Hematopoietic multipotent progenitor cell treated with erythropoietin and hydrocortisone succinate and interleukin-3 and kit ligand, for 17 days (in vitro differentiated cells): ENCODE measurements at places on chromosomes 11 and 22.

GRCh38 chr11:120918257-120918656 lies 105.6 kb upstream of the TBCEL start:
- DNase-seq, result no peak

- no peak for DNase-seq
Observed at GRCh38 chr11:94199136-94200130, 70.8 kb downstream of the PANX1 start.

DNA sequence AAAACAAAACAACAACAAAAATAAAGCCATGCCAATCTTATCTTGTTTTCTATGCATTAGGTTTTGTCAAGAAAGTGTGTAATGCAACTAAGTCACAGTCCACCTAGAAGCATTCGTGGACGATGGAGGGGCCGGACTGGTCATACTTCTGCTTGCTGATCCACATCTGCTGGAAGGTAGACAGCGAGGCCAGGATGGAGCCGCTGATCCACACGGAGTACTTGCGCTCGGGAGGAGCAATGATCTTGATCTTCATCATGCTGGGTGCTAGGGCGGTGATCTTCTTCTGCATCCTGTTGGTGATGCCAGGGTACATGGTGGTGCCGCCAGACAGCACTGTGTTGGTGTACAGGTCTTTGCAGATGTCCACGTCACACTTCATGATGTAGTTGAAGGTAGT lies 18.3 kb upstream of the EP300 start:
- no peak for DNase-seq

- no peak for DNase-seq
Observed at GRCh38 chr22:28900379-28900925, 17.1 kb downstream of the ZNRF3 start.

DNA sequence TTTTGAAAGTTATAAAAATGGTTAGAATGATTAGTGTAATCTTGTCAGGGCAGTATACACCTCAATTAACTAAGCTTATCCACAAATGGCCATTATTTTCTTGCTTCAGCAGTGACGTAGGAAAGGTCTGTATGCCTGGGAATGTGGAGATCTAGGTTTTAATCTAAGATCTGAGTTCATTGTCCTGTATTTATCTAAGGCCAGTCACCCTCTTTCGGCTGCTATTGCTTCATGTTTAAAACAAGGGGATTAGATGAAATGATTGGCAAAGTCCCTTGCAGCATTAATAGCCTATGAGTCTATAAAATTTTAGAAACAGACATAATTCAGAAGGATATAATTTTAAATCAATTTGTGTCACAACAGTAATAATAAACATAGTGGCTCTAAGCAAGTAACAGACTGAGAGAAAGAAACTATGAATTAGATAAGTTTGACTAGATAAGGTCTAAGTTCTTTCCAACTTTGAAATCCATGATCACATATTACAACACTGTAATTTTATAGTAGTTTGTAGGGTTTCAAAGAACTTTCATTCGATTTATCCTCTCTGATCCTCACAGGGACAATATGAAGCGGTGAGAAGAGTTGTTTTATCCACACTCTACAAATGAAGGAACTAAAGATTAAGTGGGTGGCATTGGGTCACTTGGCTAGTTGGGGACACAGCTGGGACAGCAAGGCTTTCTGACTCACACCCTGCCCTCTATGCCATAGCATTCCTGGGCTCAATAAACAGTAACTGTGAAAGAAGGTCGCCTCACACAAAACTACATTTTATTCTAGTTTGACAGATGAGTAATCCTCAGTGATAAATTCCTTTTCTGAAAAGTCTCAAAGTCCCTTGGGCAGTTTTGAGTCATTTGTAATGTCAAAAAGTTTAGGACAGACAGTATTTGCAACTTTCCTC lies 60.6 kb upstream of the RDX start:
- no peak for DNase-seq

DNA sequence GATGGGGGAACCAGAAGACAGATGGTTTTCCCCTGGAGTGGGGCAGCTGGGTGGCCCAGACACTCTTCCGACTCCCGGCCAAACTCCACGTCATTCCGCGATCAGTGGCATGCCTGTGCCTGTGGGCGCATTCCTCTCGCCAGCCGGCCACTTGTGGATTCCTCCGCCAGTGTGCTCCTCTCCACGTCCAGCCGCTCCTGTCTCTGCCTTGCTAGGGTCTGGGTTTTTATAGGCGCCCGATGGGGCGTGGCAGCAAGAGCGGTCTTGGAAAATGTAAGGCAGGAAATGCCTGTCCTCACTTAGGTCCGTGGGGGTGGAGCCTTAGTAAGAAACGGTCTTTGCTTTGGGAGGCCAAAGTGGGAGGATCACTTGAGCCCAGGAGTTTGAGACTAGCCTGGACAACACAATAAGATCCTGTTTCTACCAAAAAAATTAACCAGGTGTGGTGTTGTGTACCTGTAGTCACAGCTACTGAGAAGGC lies 81.6 kb upstream of the SEPTIN5 start:
- no peak for DNase-seq

- no peak for DNase-seq
Observed at GRCh38 chr11:70060611-70061293, 17.4 kb upstream of the ANO1 start.

- DNase-seq, result no peak
Observed at GRCh38 chr11:23455321-23455891, 595.1 kb upstream of the CCDC179 start.

DNA sequence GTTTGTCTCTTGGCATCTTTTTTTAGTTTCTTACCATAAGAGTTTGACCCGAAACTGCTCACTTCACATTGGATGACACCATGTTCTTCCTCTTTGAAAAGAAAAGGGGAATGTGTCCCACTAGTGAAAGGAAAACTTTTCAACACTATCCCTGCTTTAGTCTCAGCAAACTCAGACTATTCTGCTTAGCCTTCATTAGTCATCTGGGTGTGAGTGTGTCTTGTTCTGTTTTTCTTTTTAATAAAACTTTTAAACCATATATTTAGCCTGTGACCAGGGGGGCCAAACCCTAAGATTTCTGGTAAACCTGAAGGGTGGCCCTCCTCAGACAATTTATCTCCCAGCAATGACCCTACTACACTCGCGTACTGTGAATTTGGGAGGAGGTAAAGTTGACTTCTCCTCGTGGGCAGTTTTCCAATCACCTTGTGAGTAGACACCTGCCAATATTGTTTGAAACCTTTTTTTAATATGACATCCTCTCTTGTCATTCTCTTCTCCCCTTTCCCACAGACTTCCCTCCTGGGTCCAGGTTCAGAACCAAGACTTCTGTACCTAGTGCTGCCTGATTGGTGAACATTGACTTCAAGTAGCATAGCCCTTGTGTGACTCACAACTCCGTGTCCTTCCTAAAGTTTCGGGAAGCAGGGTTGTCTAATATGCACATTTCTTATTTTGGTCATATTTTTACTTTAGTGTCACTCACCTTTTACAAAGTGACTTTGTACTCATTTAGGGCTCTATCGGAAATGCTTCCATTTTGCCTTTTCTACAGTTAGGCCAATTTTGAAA lies 39.9 kb downstream of the DBX1 start:
- DNase-seq, result no peak

GRCh38 chr11:119782739-119783072 lies 53.7 kb upstream of the NECTIN1 start:
- DNase-seq, result no peak

- no peak for DNase-seq
Observed at GRCh38 chr11:120066738-120067437, 71.0 kb downstream of the TRIM29 start.

GRCh38 chr22:49224243-49224642 lies 603.4 kb downstream of the BRD1 start:
- no peak for DNase-seq

DNA sequence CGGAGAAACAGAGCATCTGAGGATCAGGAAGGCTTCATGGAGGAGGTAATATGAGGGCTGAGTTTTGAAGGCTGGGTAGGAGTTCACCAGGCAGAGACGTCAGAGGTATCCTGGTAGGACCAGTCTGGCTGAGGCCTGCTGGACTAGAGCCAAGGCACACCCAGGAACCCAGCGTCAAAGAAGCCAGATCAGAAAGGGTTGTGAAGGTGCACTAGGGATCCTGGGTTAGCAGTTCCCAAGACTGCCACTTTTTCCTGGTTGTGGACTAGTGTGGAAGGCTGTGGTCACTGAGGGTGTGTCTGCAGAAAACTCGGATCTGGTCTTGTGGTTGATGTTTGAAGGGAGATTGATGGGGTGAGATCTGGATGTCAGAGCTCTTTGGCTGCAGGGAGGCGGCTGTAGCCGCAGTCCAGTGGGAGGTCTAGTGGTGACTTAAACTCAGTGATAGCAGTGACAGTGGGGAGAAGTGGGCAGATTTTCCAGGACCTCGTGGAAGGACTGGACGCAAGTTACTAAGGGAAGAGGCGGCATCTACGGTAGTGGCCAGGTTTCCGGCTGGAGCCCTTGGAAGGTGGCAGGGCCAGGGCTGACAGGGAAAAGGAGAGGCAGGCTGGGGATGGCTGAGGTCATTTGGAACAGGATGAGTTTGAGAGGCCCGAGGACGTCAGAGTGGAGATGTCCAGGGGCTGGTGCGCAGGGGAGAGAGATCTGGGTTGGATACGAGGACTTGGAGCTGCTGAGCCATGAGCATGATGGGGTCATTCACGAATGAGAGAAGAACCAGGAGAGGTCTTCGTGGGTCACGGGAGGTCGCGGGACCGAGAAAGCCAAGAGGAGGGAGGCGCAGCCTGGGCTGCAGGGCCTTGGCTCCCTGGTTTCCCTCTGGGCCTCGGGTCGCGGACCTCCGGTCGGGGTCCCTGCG lies 10.9 kb downstream of the RELA start:
- DNase-seq, result peak; percentile 89

DNA sequence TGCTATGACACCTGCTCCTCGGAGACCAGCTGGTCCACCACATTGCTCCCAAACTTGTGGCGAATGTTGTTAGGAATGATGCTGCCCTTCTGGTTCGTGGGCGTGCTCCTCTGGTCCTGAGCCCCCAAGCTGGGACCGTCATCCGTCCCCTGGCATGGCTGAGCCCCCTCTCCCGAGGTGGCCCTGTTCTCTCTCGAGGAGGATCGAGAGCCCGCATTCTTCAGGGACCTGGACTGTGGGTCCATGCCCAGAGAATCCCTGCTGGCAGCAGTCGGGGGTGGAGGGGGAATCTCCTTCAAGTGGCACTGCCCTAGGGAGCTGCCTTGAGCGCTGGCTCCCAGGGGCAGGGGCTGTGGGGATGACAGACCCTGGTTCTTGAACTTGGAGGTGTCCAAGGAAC lies 17.4 kb downstream of the TST start:
- DNase-seq, result no peak

- no peak for DNase-seq
Observed at GRCh38 chr11:75439026-75439425, 6.0 kb upstream of the KLHL35 start.

DNA sequence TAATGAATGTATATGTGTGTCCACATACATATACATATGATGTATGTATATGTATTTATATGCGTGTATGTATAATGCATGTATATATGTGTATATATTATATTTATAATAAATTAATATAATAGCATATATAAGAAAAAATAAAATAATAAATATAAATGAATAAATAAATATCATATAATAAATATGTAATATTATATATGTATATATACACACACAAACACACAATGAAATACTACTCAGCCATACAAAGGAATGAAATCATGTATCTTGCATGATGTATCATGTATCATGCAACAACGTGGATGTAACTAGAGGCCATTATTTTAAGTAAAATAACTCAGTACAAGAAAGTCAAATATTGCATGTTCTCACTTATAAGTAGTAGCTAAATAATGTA lies 788.7 kb upstream of the CHORDC1 start:
- no peak for DNase-seq

DNA sequence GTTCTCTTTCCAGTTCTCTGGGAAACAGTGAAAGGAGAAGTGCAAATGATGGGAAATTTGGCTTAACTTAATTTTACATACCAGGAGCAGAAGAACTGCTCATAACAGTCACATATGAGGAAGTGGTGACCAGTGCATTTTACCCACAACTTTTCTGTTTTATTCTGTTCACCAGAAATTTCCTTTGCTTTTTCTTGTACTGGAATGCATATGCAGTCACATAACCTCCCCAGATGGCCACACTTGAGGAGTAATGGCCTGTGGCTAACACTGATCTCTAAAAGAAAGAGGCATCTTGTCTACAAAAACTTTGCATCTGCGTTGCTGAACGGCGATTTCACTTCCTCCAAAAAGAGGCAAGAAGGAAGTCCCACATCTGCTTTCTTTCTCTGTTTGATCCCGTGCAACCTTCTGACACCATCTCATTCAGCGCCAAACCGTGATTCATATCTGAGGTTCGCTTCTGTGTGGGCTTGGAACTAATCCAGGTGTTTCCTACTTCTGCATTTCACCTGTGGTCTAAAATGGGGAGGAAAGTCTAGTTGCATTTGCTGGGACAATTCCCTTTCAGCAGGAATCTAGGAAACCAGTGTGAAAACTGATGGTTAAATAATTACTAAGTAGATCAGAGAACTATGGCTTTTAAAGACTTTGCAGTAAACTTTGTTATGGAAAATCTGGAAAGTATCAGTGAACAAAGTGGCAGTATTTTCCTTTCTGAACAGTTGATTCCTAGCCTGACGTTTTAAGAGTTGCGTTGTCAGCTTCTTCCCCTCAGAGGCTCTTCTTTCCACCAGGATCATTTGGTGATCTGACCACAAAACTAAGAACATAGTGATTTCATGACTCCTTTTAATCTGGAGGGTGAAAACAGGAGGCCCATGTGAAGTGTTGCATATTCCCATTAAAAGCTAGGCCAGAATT lies 4.2 kb upstream of the MPEG1 start:
- no peak for DNase-seq

DNA sequence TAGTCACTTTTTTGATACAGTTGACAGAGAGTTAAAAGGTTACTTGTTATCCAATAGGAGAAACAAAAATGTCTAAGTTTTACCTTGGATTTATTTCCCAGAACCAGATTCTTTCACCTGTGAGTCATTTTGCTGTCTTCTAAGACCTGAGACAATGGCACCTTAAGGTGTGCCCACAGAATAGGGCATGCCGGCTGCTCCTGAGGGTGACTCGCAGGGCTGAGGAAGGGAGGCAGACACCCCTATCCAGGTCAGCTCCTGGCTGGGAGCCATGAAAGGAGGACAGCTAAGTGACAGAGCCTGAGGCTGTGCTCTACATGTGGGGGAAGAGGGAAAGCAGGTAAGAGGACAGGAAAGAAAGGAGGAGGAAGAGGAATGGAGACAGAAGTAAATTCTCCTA lies 67.8 kb downstream of the RASSF10 start:
- no peak for DNase-seq

GRCh38 chr11:19587979-19588378 lies 124.7 kb upstream of the NAV2 start:
- DNase-seq, result no peak

- peak; percentile 65 for DNase-seq
Observed at GRCh38 chr22:39144101-39144767, 8.2 kb downstream of the CBX7 start.

DNA sequence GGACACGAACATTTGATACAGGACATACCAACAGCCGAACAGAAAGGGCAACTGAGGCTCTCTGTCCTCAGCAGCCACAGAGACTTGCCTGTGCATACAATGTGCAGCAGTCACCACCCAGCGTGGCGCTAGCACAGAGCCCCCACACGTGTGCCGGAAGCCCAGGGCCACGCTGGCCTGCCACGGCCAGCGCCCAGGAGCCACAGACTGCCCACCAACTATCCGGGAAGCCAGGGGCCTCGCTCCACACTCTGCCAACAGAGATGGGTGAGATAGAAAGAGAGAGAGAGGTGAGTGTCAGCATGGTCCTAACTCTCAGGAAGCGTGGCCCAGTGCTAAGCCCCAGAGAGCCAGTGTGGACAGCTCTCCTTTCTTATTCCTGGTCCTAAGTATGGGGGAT lies 11.7 kb downstream of the TMPRSS5 start:
- DNase-seq, result no peak
